Ureter (tissue), 1 donor: ENCODE measurements at places on chromosomes 3 and 15.

- no peak for DNase-seq
Observed at GRCh38 chr3:39109086-39109485, 1.6 kb downstream of the TTC21A start.

GRCh38 chr3:180068023-180068422, 31.3 kb upstream of the PEX5L start:
- DNase-seq: no peak

DNA sequence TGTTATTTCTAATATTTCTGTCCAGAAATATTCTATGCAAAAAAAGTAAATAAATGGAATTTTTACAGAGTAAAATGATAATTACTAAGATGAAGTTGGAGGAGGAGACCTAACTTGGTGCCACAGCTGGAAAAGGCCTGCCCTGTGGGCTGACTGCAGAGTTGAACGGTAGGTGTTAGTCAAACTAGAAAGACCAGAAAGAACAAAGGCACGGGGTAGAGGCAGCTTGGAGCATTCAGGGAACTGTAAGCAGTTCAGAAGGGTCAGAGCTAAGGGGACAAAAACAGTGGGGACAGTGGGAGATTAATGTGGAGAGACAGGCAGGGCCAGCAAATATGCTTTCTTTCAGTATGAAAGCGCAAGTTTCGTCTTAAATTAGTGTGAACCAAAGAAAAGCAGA, 39.3 kb upstream of the PTPRG start:
- no peak for DNase-seq

DNA sequence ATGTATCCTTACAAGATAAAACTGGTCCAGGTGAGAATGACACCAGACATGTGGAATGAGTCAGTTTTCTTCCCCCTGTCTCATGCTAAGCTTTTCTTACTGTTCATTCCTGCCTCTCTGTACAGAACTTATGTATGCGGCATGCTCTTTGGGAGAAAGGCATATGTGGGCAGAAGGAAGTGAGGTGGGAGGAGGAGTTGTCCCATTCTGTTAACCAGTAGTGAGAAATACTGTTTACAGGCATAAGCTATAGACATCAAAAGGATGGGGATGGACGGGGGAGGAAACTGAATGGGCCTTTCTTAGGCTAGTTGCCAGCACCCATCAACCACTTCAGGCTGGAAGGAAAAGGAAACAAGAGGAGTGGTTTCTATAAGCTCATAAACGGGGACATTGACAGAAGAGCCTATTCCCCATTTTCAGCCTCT, 143.6 kb upstream of the BHLHE40 start:
- DNase-seq: no peak

DNA sequence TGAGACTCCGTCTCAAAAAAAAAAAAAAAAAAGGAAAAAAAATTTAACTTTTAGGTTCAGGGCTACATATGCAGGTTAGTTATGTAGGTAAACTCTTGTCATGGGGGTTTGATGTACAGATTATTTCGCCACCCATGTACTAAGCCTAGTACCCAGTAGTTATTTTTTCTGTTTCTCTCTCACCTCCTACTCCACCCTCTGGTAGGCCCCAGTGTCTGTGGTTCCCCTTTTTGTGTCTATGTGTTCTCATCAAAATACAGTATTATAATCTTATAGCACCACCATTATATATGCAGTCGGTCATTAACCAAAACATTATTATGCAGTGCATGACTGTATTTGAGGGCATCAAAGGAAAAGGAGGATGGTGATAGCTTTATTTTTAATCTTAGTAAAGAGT, 47.3 kb downstream of the CHP1 start:
- DNase-seq: no peak

GRCh38 chr3:121362035-121362734, 183.6 kb downstream of the POLQ start:
- DNase-seq: no peak

DNA sequence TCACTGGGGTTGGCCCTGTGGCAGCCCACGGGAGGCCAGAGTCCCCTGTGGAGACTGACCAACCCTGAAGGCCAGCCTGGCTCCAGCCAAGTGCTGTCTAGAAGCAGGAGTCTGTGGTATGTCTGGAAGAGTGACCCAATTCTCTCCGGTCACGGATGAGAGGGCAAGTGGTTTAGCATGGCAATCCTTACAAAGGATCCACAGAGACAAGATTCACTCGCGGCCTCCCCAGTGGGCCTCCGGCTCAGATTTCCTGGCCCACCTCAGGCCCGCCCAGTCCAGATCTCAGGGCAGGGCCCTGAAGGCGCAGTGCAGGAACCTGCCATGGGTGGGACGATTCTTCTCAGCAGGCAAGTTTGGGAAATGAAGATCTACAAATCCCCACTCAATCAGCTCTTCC, 5.0 kb upstream of the BCL2L10 start:
- DNase-seq: no peak

DNA sequence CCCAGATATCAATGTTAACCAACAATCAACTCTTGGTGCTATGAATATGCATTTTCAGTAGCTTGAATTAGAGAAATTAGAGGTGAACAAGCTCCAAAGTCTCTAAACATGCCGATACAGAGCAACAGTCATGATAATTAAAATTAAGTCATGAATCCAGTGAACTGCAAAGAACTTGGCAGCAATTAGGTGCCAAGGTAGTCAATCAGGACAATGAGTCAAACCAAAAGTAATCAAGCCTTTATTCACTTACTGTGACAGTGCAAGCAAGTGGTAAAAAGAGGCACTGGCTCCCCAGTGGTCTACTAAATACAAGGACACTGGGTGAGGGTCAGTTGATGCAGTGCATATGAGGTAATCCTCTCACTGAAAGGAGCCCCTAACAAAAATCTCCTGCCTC, 1.8 kb downstream of the ZNF770 start:
- DNase-seq: no peak

DNA sequence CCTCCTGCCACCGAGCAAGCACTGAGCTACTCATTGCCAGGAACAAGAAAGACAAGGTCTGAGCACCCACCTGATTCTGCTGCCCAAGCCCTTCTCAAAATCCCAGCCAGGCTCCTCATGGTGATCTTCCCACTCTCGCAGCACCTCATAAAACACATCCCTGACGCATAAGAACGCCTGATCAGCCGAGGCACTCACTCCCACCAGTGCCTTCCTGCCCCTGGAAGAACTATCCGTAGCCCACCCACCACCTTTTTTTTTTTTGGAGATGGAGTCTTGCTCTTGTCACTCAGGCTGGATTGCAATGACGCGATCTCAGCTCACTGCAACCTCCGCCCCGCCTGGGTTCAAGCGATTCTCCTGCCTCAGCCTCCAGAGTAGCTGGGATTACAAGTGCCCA, 3.9 kb downstream of the CDAN1 start:
- DNase-seq: no peak

GRCh38 chr3:131324923-131325322, 56.7 kb upstream of the NUDT16 start:
- DNase-seq: no peak

DNA sequence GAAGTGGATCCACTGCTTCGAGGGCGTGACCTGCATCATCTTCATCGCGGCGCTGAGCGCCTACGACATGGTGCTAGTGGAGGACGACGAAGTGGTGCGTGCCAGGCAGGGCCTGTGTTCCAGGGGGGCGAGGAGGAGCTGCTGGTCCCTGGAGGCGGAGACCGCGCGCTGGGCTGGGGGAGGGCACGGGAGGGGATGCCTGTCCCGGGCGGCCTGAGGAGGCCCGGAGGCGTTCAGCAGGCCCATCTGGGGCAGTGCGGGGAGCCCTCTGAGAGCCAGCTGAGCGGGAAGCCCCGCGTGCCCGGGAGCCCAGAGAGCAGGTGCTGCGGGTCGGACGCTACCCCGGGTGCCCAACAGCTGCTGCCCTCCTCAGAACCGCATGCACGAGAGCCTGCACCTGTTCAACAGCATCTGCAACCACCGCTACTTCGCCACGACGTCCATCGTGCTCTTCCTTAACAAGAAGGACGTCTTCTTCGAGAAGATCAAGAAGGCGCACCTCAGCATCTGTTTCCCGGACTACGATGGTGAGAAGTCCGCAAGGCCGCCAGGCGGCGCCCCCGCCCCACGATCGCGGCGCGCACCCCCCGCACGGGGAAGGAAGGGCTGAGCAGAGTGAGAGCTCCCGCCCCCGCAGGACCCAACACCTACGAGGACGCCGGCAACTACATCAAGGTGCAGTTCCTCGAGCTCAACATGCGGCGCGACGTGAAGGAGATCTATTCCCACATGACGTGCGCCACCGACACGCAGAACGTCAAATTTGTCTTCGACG, 2.9 kb downstream of the GNAT1 start:
- no peak for DNase-seq

GRCh38 chr3:107650788-107651187, 128.0 kb downstream of the BBX start:
- DNase-seq: no peak

DNA sequence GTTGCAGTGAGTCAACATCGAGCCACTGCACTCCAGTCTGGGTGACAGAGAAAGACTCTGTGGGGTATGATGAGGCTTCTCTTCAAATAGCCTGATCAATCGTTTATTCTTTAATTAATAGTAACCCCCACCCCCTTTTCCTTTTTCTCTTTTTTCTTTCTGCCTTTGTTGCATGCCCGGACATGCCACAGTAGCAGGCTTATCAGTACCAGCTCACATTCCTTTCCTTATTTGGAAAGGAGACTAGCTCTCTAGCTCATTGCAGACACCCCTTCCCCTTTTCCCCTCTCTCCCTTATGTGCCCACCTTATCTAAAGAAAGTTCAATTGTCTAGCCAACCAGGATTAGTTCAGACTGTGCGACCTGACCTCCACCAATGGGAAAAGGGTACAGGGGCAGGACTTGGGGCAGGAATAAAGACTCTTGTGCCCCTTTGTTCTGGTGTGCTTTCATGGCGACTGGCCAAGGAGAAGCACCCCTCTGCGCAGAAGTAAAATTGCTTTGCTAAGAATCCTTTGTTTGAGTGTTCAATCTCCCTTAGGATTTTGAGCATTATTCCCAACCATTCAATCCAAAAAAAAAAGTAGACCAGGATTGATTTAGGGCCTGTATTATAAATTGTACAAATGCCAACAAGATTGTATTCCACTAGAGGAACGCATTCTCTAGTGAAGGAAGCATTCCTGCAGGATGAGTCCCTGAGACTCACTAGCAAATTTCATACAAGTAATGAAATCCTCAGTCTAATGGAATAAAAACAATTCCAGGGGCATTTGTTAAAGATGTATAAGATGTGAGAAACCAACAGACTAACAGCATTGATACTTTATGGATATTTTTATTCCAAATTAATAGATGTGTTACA, 95.8 kb upstream of the SNRPN start:
- no peak for DNase-seq

DNA sequence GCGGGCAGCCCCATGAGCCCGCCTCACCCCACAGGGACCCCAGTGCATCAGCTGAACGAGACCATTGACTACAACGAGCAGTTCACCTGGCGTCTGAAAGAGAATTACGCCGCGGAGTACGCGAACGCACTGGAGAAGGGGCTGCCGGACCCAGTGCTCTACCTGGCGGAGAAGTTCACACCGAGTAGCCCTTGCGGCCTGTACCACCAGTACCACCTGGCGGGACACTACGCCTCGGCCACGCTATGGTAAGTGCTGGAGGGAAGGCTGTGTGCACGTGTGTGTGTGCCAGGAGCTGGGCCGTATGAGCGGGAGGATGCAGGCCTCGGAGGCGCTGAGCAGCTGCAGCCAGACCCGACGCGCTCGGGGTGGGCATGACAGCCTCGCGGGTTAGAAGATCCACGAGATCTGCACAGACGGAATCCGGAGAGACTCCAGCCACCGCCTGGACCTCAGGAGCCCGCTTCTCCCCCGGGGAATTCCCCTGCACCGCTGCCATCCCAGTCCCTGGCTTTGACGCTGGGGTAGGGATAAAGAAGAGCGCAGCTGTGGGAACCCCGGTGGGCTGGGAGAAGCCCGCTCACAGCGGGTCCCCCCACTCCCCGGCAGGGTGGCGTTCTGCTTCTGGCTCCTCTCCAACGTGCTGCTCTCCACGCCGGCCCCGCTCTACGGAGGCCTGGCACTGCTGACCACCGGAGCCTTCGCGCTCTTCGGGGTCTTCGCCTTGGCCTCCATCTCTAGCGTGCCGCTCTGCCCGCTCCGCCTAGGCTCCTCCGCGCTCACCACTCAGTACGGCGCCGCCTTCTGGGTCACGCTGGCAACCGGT, 2.6 kb downstream of the DUOXA2 start:
- no peak for DNase-seq

GRCh38 chr3:152204218-152204617, 64.5 kb upstream of the MBNL1 start:
- no peak for DNase-seq

- no peak for DNase-seq
Observed at GRCh38 chr3:83076041-83076440, 1314.6 kb upstream of the GBE1 start.

DNA sequence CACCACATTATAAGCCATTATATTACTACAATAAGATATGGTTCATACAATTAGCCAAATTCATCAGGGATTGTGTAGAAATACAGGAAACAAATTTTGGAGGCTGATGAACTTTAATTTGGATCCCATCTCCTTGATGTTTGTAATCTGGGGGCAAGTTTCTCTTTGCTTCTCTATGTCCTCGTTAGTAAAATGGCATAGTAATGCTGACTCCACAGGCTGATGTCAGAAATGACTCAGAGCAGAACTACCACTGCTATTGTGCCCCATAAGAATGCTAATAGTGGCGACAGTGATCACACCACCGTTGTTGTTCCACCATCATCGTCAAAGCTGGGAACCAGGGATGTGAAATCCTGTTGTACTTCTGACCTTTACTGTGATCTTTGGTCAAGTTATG, 722.3 kb upstream of the LMCD1 start:
- no peak for DNase-seq

- peak; percentile 46 for DNase-seq
Observed at GRCh38 chr3:193016437-193016901, 98.8 kb upstream of the MB21D2 start.

GRCh38 chr15:91780387-91780786, 73.1 kb upstream of the SLCO3A1 start:
- no peak for DNase-seq

DNA sequence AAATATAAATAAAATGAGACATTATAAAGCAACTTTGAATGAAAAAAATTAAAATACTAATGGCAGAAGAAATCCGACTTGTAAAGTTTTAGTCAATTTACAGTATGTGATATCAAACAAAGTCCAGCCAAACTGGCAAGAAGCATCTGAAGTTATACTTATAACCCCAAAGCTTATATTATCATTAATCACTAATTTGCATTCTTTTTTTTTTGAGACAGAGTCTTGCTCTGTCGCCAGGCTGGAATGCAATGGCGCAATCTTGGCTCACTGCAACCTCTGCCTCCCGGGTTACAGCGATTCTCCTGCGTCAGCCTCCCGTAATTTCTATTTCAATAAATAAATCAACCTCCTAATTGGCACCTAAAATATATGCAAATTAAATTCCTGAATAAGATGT, 80.1 kb downstream of the AQR start:
- no peak for DNase-seq

GRCh38 chr3:194045289-194045688, 90.7 kb upstream of the HES1 start:
- no peak for DNase-seq

DNA sequence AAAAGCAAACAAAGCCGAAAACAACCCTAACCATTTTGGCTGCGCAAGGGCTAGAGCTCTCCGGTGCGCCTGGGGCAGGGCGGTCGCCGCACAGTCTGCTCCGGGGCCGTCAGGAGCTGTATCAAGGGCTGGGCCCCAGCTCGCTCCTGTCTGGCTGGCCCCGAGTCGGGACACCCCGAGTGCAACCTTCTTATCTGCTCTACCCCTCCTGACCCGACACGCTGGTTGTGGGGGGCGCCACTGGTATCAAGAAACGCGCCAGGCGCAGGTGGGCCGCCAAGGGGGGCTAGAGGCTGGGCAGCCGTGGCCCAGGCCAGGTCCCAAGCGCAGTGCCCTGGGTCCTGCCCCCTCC, 36.0 kb downstream of the NR2F2 start:
- DNase-seq: no peak

- peak; percentile 80 for DNase-seq
Observed at GRCh38 chr3:56467108-56467507, 1.2 kb downstream of the ERC2 start.
